ENCODE measurements at places on chromosomes 5 and 9.

GRCh38 chr9:536597-537511 is 304.6 kb upstream of the DMRT1 start:
- no peak for DNase-seq

DNA sequence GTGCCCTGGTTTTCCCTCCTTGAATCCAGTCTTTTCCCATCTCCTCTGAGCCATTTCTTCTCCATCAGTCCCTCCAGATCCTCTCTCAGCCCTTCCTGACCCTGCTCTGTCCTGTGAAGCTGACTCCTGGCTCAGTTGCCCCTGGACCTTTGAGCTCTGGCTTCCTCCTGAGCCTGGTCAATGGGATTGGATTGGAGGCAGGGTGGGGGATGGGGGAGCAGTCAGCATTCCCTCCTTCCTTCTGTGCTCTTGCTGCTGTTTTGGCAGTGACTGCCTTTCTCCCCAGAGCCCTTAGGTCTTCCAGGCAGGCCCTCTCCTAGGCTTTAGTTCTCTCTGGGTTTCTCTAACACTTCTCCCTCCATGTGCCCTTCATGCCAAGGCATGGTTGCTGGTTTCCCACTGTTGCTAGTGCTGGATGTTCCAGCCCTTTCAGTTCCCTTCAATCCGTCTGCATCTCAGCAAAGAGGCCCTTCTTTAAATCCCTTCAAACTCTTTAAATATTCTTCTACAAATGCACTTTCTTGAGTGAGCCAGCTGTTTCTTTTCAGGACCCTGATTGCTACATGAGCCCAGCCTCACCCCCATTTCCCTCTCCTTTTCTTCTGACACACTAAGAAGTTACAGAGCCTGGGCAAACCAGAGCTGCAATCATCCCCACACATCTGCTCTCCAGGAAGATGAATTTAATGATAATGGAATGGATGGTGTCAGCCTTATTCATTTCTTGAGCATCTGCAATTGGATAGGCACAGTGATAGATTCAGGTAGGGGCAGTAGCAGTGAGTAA is 2.2 kb downstream of the TNFSF15 start:
- DNase-seq: no peak

DNA sequence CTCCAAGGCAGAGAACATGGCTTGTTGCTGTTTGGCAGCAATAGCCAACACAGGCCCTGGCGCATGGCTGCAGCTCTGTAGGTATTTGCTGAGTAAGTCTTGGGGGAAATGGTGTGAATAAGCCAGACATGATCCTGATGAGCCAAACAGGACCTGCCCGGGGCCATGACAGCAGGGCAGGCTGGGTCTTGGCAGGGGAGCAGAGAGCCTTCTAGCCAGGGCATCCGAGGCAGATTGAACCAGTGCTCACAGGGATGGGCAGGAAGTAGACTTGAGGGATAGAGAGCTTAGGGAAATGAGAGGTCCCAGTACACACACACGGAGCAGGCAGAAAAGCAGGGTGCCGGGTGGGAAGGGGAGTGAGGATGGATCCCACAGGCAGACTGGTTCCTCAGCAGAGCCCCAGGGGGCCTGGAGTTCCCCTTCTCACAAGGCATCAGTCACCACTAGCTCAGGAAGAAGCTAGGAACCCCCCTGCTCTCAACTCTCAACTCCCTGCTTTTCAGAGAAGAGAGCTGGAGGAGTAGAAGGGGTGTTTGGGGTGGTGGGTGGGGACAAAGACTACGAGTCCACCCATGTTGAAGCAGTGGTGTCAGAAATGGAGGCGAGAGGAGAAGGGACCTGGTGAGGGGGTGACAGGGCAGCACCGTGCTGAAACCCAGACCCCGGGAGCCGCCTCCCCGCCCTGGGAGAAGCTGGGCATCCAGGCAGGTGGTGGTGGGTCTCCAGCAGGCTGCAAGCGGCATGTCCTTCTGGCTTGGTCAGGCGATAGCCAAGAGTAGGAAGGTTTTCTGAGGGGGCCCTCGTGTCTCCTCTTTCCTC is 111.1 kb downstream of the RGS3 start:
- no peak for DNase-seq

- DNase-seq: no peak
Measured at GRCh38 chr5:180330810-180331646, 22.1 kb downstream of the GFPT2 start.

- no peak for DNase-seq
Measured at GRCh38 chr5:113162208-113162607, 185.6 kb downstream of the DCP2 start.

DNA sequence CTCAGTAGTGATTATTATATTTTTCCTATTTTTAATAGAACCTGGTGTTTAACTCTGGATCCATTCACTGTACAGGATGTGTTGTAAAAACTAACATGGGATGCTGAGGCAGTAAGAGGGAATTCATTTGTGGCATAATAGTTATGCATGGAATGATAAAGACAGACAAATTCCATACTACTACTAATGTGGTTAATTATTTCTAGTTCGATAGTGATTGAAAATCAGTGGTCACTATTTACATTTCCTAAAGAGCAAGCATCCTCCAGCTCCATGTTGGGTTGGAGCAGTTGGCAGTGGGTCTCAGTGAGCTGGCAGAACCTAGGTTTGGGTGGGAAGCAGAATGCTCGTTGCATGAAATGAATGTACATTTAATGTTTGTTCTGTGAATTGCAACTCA is 122.6 kb downstream of the SAXO1 start:
- DNase-seq: no peak

- no peak for DNase-seq
Measured at GRCh38 chr5:54491326-54491725, 26.2 kb upstream of the SNX18 start.

GRCh38 chr9:110579862-110580219 is 300 bp upstream of the SVEP1 start:
- DNase-seq: no peak

GRCh38 chr9:21558615-21559401 is 76.7 kb upstream of the IFNE start:
- DNase-seq: no peak

- DNase-seq: no peak
Measured at GRCh38 chr9:101738566-101739183, at the start of gene GRIN3A. Gene GRIN3A, minus strand, starts transcription at chr9:101738647. Its CDS starts 668 bp downstream, at chr9:101737979.

GRCh38 chr5:158436271-158437065 is 577.5 kb upstream of the CLINT1 start:
- no peak for DNase-seq

DNA sequence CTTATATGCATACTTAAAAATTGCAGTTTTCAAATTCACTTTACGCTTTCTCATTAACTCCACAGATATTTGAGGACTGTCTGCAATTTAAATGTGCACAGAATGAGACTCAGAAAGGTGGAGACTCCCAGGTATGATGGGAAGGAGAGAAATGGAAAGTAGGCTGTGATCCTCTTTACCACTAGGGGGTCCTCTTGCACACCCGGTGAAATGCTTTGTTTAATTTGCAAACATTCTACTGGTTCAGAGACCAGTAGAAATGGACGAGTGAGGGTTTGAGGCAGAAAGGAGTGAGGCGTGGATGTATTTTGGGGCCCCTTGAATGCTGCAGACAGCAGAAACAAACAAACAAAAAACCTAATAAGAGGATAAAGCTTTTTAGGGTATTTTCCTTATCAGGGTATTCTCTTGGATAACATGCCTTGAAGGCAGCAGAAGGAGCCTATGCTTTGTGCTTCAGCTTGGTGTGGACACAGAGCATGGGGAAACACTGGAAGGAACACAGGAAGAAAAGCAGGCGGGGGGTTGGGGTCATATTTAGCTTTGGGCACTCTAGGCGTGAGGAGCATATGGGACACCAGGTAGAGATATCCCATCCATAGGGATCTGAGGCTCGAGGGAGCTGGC is 410.1 kb downstream of the DMRT2 start:
- no peak for DNase-seq

- no peak for DNase-seq
Measured at GRCh38 chr5:108024986-108025385, 354.2 kb upstream of the EFNA5 start.

- DNase-seq: no peak
Measured at GRCh38 chr9:3215658-3216057, 310.1 kb downstream of the RFX3 start.

DNA sequence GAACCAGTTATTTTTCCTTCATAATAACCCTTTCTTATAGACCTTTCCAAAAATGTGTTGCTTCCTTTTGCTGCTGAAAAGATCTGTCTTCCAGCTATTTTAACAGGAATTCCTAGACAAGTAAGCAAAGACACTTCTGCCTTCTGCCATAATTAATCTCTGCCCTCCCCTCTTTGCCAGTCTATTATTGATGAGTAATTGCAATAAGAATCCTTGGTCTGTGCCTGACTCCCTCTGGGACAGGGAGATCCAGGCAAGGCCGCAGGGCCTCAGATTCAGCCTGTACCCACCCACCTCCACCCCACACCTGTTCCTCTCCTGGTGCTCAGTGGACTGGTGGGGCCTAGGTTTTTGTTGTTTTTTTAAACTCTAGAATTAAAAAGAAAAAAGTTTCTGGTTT is 8.3 kb downstream of the FOXD1 start:
- no peak for DNase-seq

GRCh38 chr5:71953866-71954265 is 153.4 kb upstream of the MAP1B start:
- no peak for DNase-seq

- DNase-seq: peak; percentile 40
Measured at GRCh38 chr5:72234265-72234700, 85.8 kb downstream of the MRPS27 start.

- no peak for DNase-seq
Measured at GRCh38 chr5:124742983-124743601, 3.3 kb downstream of the ZNF608 start.

- no peak for DNase-seq
Measured at GRCh38 chr9:69109152-69109551, 64.9 kb upstream of the TJP2 start.

DNA sequence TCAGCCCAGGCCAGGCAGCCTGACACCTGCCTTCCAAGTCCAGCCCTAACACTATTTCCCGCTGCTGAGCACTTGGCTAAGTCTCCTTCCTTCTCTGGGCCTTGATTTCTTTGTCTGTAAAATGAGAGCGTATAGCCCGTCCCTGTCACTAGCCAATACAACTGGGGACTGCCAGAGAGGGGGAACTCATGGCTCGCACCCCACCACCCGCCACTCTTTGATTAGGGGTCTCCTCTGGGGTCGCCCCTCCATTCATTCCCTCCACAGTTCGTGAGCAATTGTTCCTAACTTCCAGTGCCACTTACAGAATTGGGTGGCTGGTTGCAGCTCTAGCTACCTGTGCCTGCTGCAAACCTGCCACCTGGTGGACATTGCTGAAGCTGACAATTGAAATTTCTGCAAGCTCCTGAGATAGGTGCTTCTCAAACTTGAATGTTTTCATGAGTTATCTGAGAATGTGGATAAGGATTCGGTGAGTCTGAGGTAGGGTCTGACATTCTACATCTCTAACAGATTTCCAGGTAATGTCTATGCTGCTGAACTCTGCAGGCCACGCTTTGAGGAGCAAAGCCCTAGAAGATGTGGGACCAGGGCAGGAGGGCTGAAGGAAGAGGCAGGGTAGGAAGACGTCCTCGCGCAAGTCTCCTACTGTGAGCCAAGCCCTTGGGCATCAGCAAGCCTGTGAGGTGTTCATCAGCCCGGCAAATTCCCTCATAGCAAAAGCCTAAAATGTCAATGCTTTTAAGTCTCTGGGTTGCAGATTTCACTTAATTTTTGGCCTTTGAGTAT is 13.3 kb upstream of the RECK start:
- no peak for DNase-seq

All from SIG-M5 (cell line).